Vagina (tissue), 2 donors: ENCODE measurements at places on chromosomes 16 and 17.

GRCh38 chr17:31677681-31678080 lies 181.4 kb downstream of the COPRS start:
- no peak for DNase-seq

- no peak for DNase-seq
These were observed 6.1 kb upstream of the TBX2 start for GRCh38 chr17:61393550-61393903.

DNA sequence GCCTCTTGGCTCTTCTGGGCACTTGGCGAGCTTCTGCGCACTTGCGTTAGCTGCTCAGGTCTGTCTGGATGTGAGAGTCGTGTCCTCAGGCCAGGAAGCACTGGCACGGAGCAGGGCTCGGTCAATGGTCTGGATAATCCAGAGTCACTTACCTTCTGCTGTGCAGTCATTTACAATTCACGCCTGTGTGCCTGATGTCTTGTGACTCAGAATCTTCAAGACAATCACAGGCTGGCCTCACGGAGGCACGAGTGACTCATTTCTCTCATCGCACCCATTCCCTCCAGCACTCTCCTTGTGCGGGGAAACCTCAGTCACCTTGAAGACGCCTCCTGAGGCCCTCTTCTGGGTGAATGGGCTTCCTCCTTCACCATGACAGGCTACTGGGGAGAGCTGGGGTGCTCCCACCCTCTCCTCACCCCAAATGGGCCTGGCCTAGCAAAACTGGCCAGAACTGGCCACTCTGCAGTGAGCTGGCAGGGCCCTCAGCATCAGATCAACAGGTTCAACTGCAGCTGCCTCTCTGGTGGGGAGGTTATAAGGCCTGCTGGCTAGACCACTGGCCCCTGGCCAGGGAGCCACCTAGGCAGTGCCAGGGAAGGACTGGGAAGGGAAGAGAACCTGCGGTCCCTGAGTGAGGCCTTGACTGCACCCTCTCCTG lies 1.9 kb upstream of the CAPN15 start:
- DNase-seq, result no peak

DNA sequence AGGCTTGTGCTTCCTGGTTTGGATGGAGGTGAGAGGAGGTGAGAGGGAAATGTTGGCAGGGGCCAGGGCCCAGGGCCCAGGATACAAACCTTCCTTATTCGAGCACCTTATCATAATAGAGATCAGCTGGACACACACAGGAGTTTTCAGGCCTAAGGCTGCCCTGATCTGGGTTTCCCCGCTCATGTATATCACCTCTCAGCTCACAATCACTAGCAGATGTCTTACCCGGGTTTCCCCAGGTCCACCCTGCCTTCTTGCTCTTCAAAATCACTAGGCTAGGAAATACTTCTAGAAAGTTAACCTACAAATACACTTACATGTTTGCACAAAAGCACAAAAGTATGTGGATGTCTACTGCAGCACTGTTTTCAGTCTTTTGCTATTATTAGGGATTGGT lies 4.2 kb downstream of the HSPB9 start:
- no peak for DNase-seq

DNA sequence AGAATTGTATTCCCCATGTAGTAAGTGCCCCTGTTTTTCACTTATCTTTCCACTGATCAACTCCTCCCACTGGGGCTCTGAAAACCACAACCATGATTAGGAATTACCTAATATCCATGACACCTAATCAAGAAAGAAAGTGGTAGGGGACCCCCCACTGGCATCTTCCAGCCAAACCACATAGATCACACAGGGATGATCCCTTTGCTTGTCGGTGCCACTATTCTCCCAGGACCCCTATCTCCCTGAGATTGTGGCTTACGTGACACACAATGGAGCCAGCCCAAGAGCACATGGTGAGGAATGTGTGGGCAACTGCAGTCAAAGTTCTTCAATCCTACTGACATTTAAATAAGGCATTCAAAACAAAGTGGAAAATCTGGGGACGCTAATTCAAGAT lies 17.6 kb upstream of the DNAH9 start:
- peak; percentile 55 for DNase-seq
